ENCODE measurements at places on chromosomes 13 and 19. TPM values are rescaled to one million over a fixed set of nuclear protein-coding genes. Genes with fewer than 3 reads are reported as not detected.
A peak's percentile ranks its signal among the peaks of the same experiment; 100 is the strongest.

- DNase-seq, result no peak
Measured at GRCh38 chr19:30898353-30899103, 450.7 kb downstream of the TSHZ3 start.

- DNase-seq, result peak; percentile 19
Measured at GRCh38 chr13:23898101-23898500, 799 bp upstream of the C1QTNF9B start.

DNA sequence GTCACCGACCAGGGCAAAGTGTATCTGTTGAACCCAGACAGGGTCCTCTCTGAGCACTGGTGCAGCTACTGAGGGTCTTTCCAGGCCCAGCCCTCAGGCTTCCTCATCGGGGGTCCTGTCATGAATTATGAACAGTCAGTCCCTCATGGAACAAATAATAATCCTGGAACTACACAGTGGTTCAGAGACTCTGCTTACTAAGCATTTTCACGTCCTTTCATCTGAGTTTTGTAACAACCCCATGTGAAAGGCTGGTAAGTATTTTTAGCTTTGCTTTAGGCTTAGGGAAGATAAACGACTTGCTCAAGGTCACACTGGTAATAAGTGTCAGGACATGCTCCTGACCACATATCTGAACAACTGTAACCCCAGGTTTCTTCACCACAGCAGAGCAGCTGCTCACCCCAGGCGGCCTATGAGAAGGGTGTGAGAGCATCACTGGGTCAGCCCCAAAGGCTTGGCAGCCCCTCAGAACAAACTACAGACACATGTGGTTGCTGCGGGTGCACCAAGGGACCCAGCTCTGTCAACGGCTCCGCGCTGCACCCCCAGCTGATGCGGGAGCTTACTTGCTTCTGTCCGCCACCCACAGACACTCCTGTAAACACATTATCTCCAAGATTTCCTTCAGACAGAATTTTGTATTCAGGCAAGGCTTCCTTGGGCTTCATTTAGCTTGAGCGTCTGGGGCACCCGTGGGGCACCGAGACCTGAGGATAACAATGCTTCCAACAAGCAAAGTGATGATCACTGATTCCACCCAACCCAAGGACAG lies 19.4 kb upstream of the GSX1 start:
- no peak for DNase-seq

DNA sequence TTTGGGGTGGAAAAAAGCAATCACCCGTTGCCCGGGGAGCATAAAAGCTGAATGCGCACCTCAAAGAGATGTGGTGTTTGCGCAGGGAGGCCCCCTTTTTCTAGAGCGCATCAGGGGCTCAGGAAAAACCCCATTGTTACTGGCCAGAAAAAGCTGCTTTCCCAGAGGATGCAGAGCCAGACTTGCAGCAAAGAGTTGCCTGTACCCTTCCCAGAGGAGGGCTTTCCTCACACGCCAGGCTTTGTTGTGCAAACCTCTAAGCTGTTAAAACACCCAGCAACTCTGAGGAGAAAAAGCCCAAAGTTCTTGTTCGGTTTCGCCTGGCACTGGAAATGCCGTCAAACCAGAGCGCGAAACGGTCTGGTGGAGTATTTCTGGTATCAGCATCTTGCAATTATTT lies 29.3 kb downstream of the GSX1 start:
- no peak for DNase-seq

GRCh38 chr13:28387740-28388501 lies 107.0 kb downstream of the FLT1 start:
- no peak for DNase-seq

- DNase-seq, result no peak
Measured at GRCh38 chr13:91017031-91017668, 330.3 kb upstream of the MIR17HG start.

GRCh38 chr19:48468772-48469288 lies 339 bp upstream of the CYTH2 start:
- peak; percentile 100 for DNase-seq

DNA sequence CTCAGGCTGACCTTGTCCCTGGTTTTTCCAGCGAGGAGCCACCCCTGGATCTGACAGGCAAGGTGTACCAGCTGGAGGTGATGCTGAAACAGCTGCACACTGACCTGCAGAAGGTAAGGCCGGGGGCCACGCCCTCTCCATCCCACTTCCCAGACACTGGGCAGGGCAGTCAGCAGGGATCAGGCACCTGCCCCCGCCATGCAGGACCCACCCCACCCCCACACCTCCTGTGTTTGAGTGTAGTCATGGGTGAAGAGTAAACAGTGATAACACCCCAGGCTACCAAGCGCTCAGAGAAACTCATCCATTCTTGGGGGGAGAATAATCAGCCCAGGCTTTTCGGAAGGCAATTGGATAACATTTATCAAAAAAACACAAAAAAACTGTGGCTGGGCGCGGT lies 19.9 kb downstream of the DPF1 start:
- no peak for DNase-seq

DNA sequence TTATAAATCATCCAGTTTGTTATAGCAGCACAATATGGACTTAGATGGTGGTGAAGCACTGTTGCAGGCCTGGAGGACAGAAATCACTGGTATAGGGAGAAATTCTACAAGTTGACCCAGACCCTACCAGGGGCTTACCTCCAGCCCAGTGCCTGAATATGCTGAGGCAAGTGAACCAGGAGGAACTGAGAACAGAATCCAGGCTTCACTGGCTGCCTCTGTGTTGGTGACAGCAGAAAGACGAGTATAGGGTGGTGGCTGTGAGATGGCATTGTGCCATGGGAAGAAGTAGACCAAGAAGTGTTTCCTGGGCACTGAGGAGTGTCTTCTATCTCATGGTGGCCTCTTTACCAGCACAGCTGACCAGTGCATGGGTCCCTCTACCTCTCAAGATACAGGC lies 15.9 kb upstream of the EID2 start:
- no peak for DNase-seq

GRCh38 chr19:11971041-11971440 lies 6.2 kb downstream of the ZNF763 start:
- no peak for DNase-seq

- DNase-seq, result no peak
Measured at GRCh38 chr13:89828506-89828905, 1519.0 kb upstream of the MIR17HG start.

DNA sequence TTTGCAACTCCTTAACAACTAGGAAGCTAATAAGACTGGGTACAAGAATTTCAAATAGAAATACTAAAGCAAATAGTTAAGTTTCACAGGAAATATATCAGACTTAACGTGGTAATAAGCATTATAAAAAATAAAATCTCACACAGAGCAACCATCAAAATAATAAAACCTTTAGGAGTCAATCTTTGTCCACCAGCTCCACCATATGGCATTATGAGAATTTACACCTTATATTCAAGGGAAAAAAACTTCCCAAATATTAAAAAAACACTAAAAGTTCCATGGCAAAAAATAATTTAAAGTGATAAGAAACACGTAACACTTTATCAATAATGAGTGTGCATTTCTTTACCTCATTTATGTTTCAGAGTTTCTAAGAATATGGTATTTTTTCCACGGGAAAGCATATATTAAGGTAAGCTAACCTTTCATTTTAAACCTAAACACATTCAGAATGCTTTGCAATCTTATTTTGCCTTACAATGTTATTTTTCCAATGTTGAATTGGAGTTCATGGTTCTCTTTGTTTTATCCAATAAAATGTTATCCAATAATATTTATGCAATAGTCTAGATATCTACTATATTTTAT lies 423.2 kb upstream of the SGCG start:
- DNase-seq, result no peak

GRCh38 chr13:23159205-23159759 lies 21.5 kb upstream of the SGCG start:
- DNase-seq, result no peak

Gene HSPH1
- 38.3 TPM for total RNA-seq

Gene AMH
- total RNA-seq, result not detected
